ENCODE measurements at places on chromosomes 12 and 14.

- no peak for DNase-seq
These were observed 14.4 kb downstream of the ASCL4 start for GRCh38 chr12:107788690-107789458.

GRCh38 chr12:85872497-85873091 is 1.5 kb upstream of the NTS start:
- no peak for DNase-seq

- no peak for DNase-seq
These were observed 742.0 kb downstream of the GALC start for GRCh38 chr14:87251011-87251410.

- no peak for DNase-seq
These were observed 366.0 kb upstream of the DDHD1 start for GRCh38 chr14:53519137-53519536.

GRCh38 chr14:58200480-58200841 is 512 bp downstream of the ACTR10 start:
- no peak for DNase-seq

- no peak for DNase-seq
These were observed 17.6 kb upstream of the AKAP6 start for GRCh38 chr14:32311294-32312009.

DNA sequence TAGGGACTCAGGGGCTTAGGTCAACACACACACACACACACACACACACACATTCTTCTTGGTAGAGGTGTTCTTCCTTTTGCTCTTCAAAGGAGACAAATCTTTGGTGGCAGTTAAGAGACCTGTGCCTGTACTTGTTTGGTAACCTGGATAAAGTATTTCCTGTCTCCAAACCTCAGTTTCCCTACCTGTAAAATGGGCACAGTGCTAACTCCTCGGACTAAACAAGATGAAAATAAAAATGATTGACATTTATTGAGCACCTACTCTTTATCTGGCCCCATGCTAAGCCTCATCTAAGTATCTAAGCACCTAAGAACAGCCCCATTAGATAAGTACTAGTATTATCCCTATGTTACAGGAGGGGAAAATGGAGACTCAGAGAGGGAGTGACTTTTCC is 220.8 kb upstream of the MYL2 start:
- DNase-seq: no peak

DNA sequence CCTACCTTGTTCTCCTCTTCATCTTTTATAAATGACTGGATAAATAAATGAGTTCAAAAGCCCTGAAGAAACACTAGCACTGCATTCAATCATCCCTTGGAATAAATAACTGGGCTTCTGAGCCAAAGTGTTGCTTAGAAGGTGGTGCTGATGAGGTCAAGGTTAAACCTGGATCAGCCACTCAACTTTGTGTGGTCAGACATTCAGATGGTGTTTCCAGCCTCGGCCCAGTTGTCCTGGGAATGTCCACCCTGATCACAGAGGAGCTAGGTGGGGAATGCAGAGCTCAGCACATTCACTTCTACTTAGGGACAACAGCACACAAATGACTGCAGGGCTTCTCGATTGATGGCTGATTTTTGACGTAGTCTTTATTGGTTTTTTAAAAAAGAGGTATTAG is 88.7 kb downstream of the SLC8A3 start:
- DNase-seq: no peak

GRCh38 chr12:89544681-89545184 is 18.9 kb upstream of the POC1B start:
- no peak for DNase-seq

GRCh38 chr14:85296456-85297210 is 233.3 kb upstream of the FLRT2 start:
- DNase-seq: no peak

DNA sequence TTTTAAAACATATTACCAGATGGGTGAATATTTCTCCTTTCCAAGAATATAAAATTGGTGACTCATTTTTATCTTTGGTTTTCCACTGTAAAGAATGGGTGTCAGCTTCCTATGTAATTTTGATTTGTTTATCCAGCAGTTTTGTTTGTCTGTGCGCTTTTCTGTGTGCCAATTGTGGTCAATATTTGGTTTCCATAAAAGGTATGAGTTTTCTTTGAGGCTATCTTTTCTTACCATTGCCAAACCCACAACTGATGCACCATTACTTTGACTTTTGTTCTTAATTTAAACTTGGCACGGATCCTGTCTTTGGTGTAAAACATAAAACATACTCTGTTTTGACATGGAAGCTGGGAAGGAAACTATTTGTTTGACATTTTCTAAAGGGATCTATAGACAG is 78.8 kb upstream of the NAV3 start:
- no peak for DNase-seq

- no peak for DNase-seq
These were observed 1252.6 kb downstream of the TMEM121 start for GRCh38 chr14:106778986-106779385.

- DNase-seq: no peak
These were observed 9.1 kb downstream of the C14orf93 start for GRCh38 chr14:23000860-23001259.

- DNase-seq: no peak
These were observed 11.7 kb upstream of the SERPINA6 start for GRCh38 chr14:94334872-94335271.

GRCh38 chr12:42854826-42855225 is 265.3 kb upstream of the PRICKLE1 start:
- DNase-seq: no peak

DNA sequence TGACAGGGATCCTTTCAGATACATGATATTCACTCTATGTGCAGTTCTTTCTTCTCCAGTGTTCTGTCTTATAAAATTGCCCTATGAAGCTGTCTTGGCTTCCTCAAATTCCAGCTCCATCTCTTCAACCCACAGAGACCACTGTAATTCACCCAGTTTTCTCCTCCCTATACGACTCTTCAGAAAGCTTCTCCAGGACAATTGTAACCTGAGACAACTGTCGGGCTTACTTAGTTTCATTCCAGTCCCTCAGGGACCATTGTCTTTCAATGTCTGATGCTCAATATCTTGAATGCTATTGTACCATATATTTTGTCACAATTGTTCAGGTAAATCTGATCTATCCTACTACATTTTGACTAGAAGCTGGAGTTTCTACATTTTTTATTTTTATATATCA is 345.3 kb downstream of the RPL10L start:
- DNase-seq: no peak

DNA sequence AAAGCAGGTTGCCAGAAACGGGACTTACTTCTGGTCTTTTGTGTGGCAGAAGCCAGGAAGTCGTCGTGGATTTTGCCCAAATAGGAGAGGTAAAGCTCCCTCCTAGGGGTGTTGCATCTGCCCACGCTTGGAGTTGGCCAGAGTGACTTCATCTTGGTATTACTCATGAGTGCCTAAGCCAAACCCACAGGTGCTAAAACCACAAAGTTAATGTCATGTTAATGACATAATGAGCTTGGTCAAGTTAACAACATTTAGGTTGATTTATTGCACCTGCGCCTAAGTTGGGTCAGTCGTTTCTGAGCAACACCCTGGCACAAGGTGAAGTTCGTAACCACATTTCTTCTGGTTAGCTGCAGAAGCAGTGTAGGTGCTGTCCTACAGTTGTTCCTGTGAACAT is 225.2 kb downstream of the FUT8 start:
- peak; percentile 60 for DNase-seq

GRCh38 chr14:94922595-94923239 is 152.8 kb upstream of the GSC start:
- no peak for DNase-seq

GRCh38 chr12:84507956-84508850 is 404.4 kb downstream of the SLC6A15 start:
- no peak for DNase-seq

GRCh38 chr12:1681493-1681807 is 9.4 kb upstream of the ADIPOR2 start:
- no peak for DNase-seq

- DNase-seq: no peak
These were observed 525 bp downstream of the RNU6-8 start for GRCh38 chr14:32202491-32202997.

DNA sequence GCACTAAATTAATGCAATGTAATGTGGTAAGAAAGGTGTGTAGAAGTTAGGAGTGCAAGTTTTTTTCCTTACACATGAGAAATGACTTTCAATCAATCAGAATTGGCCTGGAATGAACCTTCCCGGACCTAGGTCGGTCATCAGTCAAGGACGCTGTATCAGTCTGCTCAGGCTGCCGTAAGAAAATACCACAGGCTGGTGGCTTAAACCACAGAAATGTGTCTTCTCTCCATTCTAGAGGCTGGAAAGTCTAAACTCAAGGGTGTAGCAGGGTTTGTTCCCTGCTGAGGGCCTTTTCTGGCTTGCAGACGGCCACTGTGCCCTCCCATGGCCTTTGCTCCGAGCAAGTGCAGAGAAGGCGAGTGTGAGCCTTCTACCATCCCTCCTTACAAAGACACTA is 86.6 kb upstream of the DYNC1H1 start:
- DNase-seq: no peak

GRCh38 chr14:66037361-66037760 is 448.8 kb upstream of the CCDC196 start:
- no peak for DNase-seq

- no peak for DNase-seq
These were observed 187.5 kb downstream of the PCNX1 start for GRCh38 chr14:71094722-71095121.

DNA sequence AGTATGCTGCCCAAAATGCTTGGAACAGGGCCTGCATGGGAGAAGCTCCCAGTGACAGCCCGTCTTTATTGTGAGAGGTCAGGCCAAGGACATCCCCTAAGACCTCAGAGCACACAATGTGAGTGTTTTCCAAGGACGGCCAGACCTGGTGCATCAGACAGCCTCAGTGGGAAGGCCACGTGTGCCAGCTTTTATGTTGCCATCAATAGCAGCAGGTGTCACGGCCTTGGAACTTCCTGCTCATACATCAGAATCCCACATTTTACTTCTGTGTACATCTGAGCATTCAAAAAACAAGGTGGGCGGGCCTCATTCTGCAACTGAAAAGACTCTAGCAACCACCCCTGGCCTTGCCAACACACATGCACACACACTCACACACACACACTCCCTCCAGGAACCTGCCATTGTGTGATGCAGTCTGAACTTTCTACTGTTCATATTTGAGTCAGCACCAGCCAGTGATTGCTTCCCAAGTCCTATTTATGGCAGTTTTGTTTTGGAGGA is 753.1 kb upstream of the TBX3 start:
- no peak for DNase-seq

- peak; percentile 70 for DNase-seq
These were observed 65.3 kb downstream of the IFT43 start for GRCh38 chr14:76050797-76051392.

DNA sequence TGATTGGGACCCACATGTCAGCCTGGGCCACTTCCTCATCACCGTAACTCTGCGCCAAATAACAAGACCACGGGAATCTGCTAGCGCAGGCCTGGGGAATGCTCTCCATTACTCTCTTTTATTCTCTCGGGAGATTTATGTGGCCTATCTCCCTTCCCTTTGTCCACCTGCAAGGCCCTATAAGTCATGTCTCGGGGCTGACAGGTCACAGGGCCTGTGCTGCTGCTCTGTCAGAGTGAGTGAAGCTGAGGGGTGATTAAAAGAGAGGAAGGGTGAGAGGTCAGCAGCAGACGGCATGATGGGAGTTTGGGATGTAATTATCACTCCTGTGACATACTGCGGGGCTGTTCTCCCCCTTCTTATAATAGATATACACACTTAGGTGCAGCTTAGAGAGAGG is 26.2 kb upstream of the GPATCH2L start:
- DNase-seq: no peak

DNA sequence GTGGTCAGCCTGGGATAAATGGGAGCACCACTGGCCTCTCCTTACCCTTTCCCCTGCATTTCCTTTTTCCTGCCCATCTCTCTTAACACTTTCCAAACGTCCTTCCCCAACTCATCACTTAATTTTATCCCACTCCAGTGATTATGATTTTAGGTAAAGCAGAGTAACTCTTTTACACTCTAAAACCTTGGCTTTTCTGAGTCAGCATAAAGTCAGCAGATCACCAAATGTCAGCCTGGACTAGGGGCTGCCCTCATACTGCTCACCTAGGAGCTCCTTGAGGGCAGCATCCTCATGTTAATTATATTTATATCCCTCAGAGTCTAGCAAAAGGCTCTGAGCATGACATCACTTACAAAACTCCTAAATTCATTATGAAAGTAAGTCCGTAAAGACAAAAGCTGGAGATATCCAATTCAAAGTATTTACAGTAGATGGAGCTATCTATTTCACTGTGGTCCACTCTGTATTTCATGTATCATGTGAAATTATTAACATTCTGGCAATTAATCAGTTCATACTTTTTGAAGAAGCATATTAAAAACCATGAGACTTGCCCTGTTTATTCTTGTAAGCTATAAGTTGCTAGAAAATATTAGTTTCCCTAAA is 17.0 kb upstream of the DICER1 start:
- no peak for DNase-seq

GRCh38 chr12:123900871-123901376 is 71.7 kb downstream of the CCDC92 start:
- peak; percentile 66 for DNase-seq

DNA sequence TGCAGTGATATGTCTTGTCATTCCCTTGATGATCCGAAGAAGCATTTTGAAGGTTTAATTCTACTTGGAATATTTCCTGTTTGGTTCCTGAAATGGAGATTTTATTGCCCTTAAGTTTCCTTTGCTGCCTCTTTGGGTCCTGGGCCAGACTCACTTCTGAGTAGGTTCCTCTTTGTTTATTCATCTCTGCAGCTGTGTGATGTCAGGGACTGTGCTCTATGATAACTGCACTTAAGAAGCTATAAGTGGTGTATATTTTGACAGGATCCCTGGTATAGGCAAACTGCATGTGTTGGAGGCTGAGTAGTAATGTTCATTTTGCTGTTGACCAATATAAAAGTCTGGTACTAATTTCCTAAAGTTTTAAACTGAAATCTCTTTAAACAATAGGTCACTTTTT is at the start of gene KLRC4:
Gene KLRC4, minus strand, starts transcription at position 366 of the 400 bp plus-strand sequence. Its CDS starts 182 bp downstream, at position 184.
- DNase-seq: no peak

- no peak for DNase-seq
These were observed 78.9 kb downstream of the NCOR2 start for GRCh38 chr12:124488520-124488919.

DNA sequence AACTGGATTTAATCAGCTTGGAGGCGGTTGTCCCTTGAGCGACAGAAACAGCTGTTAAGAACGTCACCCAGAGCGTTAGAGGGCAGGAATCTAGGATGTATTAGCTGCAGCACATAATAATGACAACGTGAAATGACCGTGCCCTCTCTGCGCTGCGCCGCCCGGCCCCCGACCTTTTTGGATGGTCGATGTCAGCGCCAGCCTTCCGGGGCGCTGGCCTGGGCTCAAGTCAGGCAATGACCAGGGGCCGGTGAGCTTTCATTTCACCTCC is 427 bp upstream of the TMEM120B start:
- peak; percentile 30 for DNase-seq

- no peak for DNase-seq
These were observed 98.3 kb downstream of the DNAH10 start for GRCh38 chr12:123860377-123860776.

DNA sequence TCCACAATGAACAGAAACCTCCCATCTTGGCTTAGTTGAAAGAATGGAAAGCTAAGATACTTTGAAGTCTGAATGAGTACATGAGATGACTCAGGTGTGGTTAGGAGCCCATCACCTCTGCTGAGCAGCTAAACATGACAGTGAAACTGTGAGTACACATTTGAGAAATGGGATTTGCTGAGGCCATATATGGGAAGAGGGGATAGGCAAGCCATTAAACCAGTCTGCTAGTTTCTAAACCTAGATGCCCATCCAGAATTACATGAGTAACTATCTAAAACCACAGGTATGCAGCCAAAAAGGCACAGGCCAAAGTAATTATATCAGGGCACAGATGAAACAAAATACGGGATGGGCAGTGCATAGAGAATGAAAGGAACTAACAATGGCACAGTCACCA is 41.2 kb downstream of the NKX2-1 start:
- peak; percentile 36 for DNase-seq

Data from activated CD4-positive, alpha-beta T cell treated with anti-CD3 and anti-CD28 coated beads for 36 hours (primary cell).